ENCODE measurements at places on chromosomes 3 and 15. TPM values are rescaled to one million over a fixed set of nuclear protein-coding genes. Genes with fewer than 3 reads are reported as not detected.

The FGF7 gene
- 0.19 TPM for total RNA-seq

DNA sequence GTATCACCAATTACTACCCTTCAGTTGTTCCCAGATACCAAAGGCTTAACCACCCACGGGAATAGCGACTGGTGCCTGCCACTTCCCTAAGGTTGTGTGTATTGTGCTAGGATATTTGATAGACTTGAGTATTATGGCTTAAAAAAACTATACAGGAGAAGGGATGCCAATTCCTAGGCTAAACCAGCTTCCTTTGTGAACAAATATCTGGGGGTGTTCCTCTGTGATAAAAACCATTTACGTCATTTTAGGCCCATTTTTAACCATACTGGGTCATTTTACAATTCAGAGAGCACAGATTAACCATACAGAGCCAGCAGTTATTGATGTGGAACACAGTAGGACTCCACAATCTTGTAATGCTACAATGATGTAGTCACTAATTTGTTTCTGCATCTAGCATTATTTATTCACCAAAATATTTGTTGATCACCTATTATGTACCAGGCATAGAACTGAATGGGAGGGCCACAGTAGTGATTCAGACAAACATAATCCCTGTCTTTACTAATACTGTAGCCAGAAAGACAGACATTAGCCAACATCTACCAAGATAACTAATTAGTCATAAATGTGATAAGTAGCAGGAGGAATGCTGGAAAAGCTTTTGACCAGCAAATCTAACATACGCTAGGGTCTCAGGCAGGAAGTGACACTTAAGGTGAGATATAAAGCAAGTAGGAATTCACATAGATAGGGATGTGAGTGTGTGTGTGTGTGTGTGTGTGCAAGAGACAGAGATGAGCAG, 184.8 kb downstream of the MECOM start:
- no peak for DNase-seq
- H3K4me3 ChIP-seq = no peak overlapping the region
- no peak overlapping the region for H3K27ac ChIP-seq

GRCh38 chr3:62187022-62187431, 186.3 kb downstream of the FEZF2 start:
- H3K4me1 ChIP-seq = no peaks in the 10 kb centered on the region
- no peaks in the 10 kb centered on the region for H3K36me3 ChIP-seq
- no peak overlapping the region for H3K27ac ChIP-seq
- H3K27me3 ChIP-seq = peaks cover 21% of the 10 kb centered on the region
- DNase-seq = no peak

- no peak for DNase-seq
- H3K27me3 ChIP-seq = peaks cover 3% of the 10 kb centered on the region
- H3K4me3 ChIP-seq = no peak overlapping the region
- no peak overlapping the region for H3K27ac ChIP-seq
- H3K4me1 ChIP-seq = peaks cover 37% of the 10 kb centered on the region
- no peaks in the 10 kb centered on the region for H3K36me3 ChIP-seq
Observed at GRCh38 chr15:20356444-20356910, 185.1 kb downstream of the GOLGA6L6 start.

DNA sequence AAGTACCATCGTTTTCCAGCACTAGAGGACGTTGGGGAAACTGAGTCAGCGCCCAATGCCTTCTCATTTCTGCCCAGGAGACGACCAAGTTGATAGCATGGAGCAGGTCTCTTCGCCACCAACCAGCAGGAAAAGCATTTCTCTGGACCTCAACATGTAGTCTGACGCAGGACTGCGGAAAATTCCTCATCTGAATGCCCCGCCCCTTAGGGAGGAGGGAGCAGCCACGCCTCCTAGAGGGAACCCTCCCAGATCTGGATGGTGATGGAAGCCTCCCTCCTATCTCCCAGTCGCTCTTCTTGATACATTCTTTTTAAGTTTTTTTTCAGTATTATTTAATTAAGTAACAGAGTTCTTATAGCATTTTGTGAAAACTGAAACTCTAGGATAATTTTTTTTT, 17.4 kb upstream of the MINDY4B start:
- no peaks in the 10 kb centered on the region for H3K36me3 ChIP-seq
- no peak overlapping the region for H3K4me3 ChIP-seq
- H3K27ac ChIP-seq = no peak overlapping the region
- H3K27me3 ChIP-seq = no peaks in the 10 kb centered on the region
- DNase-seq = no peak
